ENCODE measurements at places on chromosomes 7 and 10.

DNA sequence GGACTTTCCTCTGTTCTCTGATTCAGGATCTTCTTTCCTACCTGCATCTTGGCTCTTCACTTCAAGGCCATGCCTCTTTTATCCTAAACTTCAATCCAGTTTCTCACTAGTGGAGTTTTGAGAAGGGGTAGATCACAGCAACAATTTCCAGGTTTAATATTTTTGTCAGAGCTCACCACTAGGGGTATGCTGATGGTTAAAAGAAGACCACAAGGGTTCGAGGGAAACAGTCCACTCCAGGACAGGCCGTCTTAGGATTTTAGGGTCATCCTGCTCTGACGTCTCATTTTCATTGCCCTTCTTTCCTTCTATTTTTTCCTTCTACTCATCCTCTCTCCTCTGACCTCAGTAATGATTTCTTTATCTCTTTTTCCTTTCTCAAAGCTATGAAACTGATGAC lies 11.3 kb downstream of the STAG3 start:
- no peak for DNase-seq

GRCh38 chr10:115945701-115946445 lies 327.1 kb downstream of the GFRA1 start:
- no peak for DNase-seq

DNA sequence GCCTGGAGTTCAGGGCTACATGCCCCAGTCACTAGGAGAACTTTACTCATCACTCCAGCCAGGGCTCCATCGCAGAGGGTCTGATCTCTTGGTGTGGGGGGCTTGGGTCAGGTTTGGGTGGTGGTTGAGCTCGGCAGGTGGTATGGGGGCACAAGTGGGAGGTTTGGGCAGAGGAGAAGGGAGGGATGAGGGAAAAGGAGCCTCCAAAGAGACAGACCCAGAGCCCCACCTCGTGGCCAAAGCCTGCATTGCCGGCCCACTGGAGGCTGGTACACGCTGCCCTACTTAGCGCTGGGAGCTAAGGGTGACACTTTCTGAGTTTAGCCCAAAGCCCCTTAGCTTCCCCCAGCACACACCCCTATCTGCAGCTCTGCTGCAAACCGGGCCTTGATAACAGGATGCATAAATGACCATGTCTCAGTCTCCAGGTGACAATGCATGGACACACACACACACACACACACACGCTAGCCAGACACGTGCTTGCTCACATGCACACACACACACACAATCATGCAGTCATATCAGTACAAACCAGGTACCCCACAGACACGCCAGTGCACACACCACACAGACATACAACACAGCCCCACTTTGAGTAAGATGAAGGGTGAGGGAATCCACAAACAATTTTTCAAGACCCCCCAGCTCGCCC lies 14.7 kb downstream of the LZTS2 start:
- peak; percentile 52 for DNase-seq

DNA sequence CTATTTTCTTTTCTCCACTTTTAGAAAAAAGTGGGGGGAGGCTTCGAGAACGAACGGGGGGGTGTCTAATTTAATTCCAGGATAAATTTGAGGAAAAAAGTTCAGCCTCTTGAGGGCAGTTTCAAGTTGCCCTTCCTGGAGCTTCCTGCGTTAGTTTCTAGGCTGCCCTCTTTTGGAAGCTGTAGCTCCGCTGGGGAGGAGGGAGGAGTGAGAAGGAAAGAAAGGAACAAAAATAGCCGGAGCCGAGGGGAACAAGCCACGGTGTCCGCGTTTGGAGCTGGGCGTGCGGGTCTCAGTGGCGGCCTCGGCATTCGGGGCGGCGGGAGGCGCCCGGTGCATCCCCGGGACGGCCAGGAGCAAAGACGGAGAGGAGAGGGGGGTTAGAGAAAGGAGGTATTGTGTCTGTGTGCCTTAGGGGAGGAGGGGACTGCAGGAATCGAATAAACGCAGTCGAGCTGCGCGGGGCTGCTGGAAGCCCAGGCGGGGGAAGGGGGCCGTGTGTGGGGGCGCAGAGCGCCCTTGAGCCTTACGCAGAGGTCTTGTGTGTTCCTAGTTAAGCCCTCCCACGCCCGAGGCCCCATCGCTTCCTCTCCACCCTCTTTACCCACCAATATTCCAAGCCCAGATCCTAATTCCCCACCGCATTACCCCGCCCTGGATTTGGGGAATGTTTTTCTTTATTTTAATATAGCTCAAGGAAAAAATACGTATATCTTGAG lies 2.0 kb upstream of the TNRC18 start:
- DNase-seq: no peak
